ENCODE measurements at places on chromosomes 4 and X. TPM values are rescaled to one million over a fixed set of nuclear protein-coding genes. Genes with fewer than 3 reads are reported as not detected.

Gene SSX3
- total RNA-seq, result not detected

Gene FHIP1A
- 0.66 TPM for total RNA-seq

Gene SRPX2
- not detected for total RNA-seq

Gene PFKFB1
- total RNA-seq, result 0.99 TPM

Gene SLC49A3
- 0.59 TPM for total RNA-seq

Gene HS3ST1
- not detected for total RNA-seq

Gene TEX28
- not detected for total RNA-seq
